ENCODE measurements at places on chromosomes 13 and 19.

DNA sequence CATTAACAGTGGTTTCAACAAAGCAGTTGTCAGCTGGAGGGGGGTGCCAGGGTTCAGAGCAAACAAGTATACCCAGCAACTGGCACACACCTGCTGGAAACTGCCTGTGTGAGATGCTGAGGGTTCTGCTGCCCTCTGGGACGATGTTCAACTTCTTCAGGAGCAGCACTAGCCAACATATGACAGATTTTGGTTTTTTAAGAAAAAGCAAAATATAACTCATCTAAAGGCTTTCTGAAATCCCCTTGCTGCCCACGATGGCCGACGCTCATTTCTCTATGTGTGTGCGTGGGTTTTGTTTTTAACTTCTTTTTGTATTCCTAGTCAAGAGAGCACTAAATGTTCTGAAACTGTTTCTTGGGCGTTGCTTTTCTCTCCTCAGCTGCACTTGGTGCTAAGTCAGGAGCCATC, 79.9 kb downstream of the MRPL57 start:
- DNase-seq: no peak

DNA sequence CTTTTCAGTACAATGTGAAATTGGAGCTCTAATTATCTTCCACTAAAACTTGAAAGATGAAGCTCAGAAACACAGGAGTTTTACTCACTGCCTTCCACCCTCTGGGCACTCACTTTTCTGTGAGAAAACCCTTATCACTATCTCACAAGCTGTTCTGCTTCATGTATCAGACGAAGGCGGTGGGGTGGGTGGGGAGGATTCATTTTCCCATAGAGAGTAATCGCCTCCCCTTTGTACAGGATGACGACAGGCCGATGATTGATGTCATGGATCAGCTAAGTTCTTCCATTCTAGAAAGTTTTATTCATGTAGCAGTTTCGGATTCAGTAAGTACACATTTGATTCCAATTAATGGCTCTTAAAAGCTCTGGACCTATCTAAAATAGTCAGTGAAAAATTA, 139.9 kb downstream of the ZAR1L start:
- DNase-seq: no peak

- DNase-seq: no peak
These were observed 173.0 kb downstream of the OLFM4 start for GRCh38 chr13:53201454-53202225.

DNA sequence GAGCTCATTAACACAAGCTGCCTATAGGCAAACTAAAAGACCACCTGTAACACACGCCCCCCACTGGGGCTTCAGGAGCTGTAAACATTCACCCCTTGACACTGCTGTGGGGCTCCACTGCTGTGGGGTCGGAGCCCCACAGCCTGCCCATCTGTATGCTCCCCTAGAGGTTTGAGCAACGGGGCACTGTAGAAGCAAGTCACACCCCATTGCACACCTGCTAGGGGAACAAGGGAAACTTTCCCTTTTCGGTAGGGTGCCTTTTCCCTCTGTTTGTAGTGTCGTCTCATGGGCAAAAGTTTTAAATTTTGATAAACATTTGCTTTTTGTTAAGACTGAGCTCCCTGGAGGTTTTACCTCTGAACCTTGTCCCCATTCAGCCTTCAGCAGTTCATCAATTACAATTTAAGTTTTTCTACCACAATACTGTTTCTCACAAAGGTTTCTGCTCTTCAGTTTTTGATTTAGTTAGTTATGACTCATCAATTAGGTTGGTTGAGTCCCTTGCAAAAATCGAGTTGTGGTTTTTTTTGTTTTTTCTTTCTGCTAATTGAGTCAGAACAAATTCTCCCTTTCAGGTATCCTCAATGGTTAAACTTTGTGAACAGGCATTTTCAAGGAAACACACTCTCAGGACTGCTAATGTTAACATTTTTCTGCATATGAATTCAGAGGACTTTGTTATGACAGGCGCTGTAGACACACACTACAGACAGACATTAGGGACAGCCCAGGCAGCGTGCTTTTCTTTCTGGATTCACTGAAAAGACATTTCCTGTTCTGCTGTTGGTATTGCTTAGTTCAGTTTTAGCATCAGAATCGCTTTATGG, 35.1 kb downstream of the ZNF433 start:
- no peak for DNase-seq

DNA sequence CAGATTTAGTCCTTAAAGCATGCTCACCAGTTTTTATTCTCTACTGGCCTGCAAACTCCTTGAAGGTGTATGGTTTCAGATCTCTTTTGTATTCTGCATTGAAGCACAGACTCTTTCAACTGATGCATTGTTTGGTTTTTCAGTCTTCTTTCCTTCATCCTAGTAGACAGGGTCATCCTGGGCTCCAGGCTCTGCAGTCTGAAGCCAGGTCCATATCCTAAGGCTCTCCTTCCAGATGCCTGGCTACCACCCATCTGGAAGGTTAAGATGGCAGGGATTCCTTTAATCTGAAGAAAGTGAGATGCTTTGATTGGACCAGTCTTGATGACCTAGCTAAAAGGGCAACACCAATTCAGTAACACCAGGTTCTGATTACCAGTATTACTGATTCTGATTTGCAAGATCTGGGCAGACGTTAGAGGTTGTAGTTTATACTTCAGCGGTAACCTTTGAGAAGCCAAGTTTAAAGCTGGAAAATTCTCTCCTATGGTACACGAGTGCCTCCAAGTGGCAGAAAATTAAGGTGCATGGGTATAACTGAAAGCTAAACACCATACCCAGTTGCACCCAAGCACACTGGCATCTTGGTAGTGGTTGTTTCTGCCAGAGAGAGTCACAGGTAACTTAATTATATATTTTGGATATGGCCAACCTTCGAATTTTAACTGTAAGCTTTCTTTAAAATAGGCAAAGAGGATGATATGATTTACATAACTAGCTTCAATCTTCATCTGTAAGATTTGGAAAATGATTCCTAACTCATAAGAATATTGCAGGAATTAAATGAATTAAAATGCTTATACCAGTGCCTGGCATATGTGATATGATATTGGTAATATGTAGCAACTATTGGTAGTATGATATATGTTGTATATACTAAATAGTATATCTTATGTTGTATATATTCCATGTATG, 1651.9 kb upstream of the MIR17HG start:
- DNase-seq: no peak

DNA sequence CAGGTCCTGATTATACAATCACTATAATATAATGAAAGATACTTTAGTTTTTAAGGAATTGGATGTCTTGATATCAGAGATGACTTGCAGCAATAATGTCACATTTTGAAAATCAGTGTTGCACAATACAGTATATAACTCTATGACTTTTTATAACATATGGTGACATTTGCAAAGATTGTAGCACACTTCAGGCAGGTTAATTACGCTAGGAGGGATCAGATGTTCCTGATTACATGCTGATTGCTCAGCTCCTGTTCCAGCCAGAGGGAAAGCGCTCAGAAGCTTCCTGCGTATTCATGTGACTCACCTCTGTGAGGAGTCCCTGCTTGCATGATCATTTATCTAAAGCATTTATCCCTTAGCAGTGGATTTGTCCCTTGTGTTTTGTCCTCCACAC, 265.6 kb downstream of the GPC5 start:
- no peak for DNase-seq

GRCh38 chr19:56341948-56342347, 27.3 kb upstream of the ZSCAN5A start:
- DNase-seq: no peak

DNA sequence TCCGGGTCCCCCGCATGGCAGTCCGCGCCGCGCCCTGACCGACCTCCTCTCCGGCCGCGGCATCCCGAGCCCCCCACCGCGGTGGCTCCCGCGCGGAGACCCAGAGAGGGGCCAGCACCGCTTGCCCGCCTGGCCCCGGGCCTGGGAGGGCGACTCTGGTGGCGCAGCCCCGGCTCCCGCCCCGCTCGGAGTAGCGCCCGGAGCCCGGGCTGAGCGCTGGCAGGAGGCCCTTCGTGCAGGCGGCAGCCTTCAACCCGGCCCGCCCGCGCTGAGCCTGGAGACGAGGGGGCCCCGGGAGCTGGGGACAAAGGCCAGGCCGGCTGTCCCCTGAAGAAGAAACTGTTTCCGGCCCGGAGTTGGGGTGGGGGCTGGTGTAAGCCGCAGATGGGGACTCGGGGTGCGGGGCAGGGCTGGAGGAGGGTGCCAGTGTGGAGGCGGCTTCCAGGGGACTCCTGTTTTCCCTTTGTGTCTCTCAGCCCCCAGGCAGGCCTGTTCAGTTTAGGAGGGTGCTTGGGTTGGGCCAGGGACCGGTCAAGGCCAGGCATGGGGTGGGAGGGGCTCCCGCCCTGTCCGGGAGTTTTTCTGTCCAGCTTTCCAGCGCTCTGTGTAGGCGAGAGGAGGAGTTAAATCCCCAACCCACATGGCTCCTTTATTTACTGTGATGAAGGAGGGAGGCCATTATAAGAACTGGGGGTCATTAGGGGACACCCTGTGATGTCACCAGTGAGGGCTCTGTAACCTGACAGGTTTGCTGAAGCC, 935 bp downstream of the LRP3 start:
- DNase-seq: no peak

All from stimulated activated CD4-positive, alpha-beta T cell treated with anti-CD3 and anti-CD28 coated beads, TNF-alpha, amount 100 ng/mL, for 4 hours (primary cell).